Ascending aorta (tissue), 2 donors: ENCODE measurements at places on chromosomes 7 and 10. TPM values are rescaled to one million over a fixed set of nuclear protein-coding genes. Genes with fewer than 3 reads are reported as not detected.
A peak's percentile ranks its signal among the peaks of the same experiment; 100 is the strongest.

DNA sequence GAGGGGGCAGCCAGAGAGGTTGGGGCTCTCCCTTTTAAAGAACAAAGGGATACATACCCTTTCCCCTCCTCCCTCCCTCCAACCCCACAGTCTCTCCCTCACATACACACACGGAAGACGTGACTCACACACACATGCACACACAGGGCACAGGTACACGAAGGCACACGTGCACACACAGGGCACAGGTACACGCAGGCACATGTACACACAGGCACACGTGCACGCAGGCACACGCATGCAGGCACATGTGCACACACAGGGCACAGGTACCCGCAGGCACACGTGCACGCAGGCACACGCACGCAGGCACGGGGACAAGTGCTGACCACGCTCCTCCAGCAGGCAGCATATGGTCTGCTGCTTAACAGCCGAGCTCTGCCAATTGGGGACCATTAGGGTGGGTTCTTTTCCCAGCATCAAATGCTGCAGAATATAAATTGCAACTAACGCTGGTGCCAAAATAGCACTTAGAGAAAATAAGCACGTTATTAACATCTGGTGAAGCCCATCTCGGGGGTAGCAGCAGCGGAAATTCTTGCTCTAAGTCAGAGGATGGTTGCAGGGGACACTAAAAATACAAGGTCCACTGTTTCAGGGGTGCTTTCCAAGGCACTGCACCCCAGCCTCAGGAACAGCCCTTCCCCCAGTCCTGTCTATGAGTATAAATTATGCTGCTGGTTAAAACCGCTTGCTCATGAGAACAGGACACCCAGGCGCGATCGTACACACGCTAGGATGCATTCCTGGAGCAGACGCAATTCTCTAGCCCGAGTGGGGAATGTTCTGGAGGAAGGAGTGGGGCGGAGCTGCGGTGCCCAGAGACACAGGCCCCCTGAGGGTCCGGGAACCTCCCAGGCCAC lies 55.2 kb upstream of the TNRC18 start:
- no peak for DNase-seq
- H3K36me3 ChIP-seq, result no peaks in the 10 kb centered on the region
- no peaks in the 10 kb centered on the region for H3K27me3 ChIP-seq
- peak overlapping the region; percentile 60 for H3K4me3 ChIP-seq
- no peak overlapping the region for H3K27ac ChIP-seq
- peaks cover 12% of the 10 kb centered on the region for H3K4me1 ChIP-seq

DNA sequence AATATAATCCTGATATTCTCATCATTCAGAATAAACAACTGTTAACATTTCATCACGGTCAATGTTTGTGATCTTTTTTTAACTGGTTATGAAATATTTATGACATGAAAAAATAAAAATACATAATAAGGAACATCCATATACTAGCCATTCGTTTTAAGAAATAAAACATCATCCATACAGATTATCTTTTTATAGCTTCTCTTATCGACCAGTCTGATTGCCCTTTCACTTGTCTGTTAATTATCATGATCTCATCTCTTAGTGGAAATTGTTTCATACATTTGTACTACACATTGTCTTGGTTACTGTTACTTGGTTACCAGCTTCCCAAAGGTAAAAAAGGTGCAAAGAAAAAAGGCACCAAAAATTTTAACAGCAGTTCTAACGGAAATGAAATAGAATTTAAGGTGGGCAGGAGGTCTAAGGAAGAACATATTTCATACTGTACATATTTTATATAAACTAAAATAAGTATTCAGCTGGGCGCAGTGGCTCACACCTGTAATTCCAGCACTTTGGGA lies 8.4 kb downstream of the ARHGAP21 start:
- H3K27ac ChIP-seq, result no peak overlapping the region
- H3K36me3 ChIP-seq, result no peaks in the 10 kb centered on the region
- no peak for DNase-seq
- H3K27me3 ChIP-seq, result no peaks in the 10 kb centered on the region

- no peaks in the 10 kb centered on the region for H3K36me3 ChIP-seq
- H3K4me1 ChIP-seq, result no peaks in the 10 kb centered on the region
- no peak overlapping the region for H3K4me3 ChIP-seq
- DNase-seq, result no peak
Measured at GRCh38 chr7:150998341-150998740, 7.5 kb downstream of the NOS3 start.

DNA sequence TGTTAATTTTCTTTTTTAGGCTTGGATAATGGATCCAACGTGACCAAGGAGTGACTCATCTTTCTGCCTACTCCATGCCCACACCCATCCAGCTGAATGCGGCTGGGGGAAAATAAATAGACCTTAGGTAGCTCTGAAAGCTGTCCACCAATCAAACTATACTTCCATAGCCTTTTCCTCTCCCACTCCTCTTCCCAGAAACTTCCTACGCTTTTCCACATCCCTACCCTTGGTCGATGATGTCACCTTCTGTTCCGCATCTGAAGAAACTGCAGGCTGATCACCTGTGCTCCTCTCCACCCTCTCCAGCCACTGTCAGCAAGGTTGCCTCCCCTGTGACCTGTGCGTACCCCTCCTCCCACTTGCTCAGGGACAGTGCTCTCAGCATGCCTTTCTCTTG lies 359.8 kb upstream of the KLF6 start:
- no peaks in the 10 kb centered on the region for H3K27me3 ChIP-seq
- no peaks in the 10 kb centered on the region for H3K4me1 ChIP-seq
- H3K4me3 ChIP-seq, result no peak overlapping the region
- no peak overlapping the region for H3K27ac ChIP-seq
- no peaks in the 10 kb centered on the region for H3K36me3 ChIP-seq

GRCh38 chr10:7487528-7487927 lies 76.7 kb upstream of the SFMBT2 start:
- no peaks in the 10 kb centered on the region for H3K27me3 ChIP-seq
- no peaks in the 10 kb centered on the region for H3K36me3 ChIP-seq
- no peak for DNase-seq

- no peak for DNase-seq
- H3K36me3 ChIP-seq, result no peaks in the 10 kb centered on the region
- H3K4me1 ChIP-seq, result no peaks in the 10 kb centered on the region
- H3K4me3 ChIP-seq, result no peak overlapping the region
- H3K27me3 ChIP-seq, result no peaks in the 10 kb centered on the region
Measured at GRCh38 chr7:111650456-111650999, 88.2 kb upstream of the IMMP2L start.

DNA sequence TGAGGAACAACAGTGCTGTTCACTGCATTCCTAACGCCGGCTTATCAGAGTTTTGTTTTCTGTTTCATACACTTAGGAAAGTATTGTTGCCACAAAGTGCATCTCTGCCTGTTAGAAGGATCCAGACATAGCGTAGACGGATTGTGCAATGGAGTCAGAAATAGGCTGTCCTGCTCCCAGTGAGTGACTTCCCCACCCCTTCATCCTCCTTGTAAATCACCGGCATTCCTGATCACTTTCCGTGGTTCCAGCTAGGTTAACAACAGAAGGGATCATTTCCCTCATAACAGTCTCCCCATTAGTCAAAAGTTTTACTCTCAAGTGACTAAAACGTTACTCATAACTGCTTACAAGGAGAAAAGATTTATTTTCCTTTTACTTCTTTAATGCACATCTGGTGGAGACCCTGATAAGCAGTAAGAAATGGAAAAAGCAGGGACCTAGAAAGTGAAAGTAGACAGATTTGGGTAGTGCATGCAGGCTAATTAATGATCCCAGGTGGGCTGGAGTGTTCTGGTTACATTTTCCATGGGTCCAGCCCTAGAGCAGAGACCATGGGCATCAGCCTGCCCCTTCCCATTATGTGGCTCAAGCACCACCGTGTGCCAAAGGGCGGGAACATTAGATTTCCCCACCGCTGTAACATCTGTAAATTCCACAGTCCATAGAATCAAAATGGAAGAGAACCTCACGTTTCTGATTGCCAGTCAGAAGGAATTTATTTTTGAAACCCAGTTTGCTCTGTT lies 395.1 kb upstream of the GALNT17 start:
- no peaks in the 10 kb centered on the region for H3K27me3 ChIP-seq
- H3K4me1 ChIP-seq, result peaks cover 18% of the 10 kb centered on the region
- H3K36me3 ChIP-seq, result no peaks in the 10 kb centered on the region
- peak overlapping the region; percentile 15 for H3K4me3 ChIP-seq
- DNase-seq, result no peak
- peak overlapping the region; percentile 23 for H3K27ac ChIP-seq

DNA sequence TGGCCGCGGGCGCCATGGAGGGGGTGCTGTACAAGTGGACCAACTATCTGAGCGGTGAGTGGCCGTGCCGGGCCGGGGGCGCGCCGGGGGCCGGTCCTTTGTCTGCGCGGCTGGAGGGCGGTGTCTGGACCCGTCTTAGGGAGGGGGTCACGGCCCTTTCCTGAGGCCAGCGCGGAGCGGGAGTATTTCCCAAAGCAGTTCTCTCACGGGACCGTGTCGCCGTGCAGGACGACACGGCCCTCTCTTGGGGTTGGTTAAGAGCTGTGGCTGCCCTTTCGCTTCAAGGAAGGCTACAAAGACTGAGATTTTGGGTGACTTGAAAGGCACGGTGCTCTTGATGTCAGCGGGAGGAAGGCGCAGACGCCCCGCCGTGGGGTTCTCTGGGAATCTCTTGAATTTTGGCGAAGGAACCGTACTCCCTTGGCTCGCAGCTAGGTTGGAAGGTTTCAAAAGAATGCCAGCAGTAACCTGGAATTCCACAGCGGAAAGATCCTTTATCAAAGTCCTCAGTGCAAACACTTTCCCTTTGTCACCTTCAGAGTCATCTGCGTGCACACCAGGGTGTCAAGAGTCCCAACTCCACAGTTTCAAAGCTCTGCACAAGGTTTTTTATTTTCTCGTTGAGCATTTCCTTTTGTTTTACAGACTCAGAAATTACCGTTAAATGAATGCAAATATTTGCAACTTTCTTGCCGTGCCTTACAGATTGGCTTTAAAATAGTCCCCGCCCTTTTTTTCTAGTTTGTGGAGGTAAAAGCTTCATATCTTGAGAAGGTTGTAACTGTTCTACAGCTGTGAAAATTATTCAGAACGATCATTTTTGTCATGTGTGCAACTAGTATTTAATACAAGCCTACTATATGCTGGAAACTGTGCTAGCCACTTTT lies 780 bp downstream of the PLEKHA8 start:
- H3K36me3 ChIP-seq, result no peaks in the 10 kb centered on the region
- H3K27ac ChIP-seq, result peak overlapping the region; percentile 91
- H3K4me3 ChIP-seq, result peak overlapping the region; percentile 97

- DNase-seq, result no peak
- no peaks in the 10 kb centered on the region for H3K27me3 ChIP-seq
- H3K27ac ChIP-seq, result no peak overlapping the region
- H3K4me3 ChIP-seq, result no peak overlapping the region
- H3K36me3 ChIP-seq, result no peaks in the 10 kb centered on the region
Measured at GRCh38 chr7:166338-167060, 25.9 kb upstream of the FAM20C start.

GRCh38 chr7:132492823-132493445 lies 83.3 kb downstream of the PLXNA4 start:
- H3K4me3 ChIP-seq, result no peak overlapping the region
- H3K4me1 ChIP-seq, result peaks cover 2% of the 10 kb centered on the region
- DNase-seq, result no peak
- H3K27ac ChIP-seq, result no peak overlapping the region
- H3K36me3 ChIP-seq, result no peaks in the 10 kb centered on the region

DNA sequence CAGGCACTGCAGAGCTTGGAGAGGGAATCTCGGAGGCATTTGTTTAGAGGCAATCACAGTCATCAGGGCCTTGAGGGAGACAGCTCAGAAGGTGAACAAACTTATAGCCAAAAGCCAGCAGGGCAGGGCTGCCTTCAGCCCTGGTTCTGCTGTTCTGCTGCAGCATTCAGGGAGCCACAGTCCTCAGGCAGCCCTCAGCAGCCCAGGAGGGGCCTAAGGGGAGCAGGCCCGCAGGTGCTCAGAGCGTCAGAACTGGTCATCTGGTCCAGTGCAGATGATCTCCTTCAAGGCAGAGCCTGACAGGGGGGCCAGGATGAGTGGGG lies 84.7 kb downstream of the ARHGAP22 start:
- H3K36me3 ChIP-seq, result no peaks in the 10 kb centered on the region
- H3K4me1 ChIP-seq, result peaks cover 7% of the 10 kb centered on the region
- H3K4me3 ChIP-seq, result no peak overlapping the region
- DNase-seq, result no peak

Gene ERCC6
- 16.2 TPM for total RNA-seq

Gene LRRC61
- total RNA-seq, result 14.7 TPM

DNA sequence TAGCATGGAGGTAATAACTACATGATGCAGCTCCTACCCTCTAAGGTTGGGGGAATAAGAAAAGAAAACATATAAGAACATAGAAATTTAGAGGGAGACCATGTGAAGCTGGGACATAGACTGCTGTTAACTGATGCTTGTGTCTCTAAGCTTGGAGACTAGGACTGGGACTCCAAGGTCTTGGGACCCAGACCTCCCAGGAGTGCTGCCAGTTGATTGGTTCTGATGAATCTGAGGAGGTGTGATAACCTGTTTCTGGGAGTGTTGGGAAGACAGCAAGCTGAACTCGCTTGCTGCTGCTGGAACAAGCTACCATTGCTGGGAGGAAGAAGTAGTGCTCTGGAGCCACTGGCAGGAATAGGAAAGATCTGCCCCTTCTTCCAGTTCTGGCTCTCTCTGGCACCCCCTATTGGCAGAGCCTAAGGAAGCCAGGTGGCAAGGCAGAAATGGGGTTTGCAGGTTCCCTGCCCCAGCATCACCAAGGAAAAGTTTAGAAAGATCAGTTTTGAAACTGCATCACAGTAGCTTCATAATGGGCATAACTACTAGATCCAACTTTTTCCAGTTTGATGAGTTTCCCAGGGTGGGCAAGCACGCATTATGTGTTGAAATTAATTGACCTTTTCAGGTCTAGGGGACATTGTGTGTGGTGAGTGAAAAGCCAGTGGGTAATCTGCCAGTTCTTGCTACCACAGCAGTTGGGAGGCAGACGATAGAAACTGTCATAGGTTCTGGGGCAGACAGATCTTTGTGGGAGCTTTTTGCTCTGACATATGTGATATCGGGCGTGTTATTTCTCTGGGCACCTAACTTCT lies 140.7 kb downstream of the SND1 start:
- H3K4me1 ChIP-seq, result no peaks in the 10 kb centered on the region
- no peak for DNase-seq
- H3K27ac ChIP-seq, result no peak overlapping the region

DNA sequence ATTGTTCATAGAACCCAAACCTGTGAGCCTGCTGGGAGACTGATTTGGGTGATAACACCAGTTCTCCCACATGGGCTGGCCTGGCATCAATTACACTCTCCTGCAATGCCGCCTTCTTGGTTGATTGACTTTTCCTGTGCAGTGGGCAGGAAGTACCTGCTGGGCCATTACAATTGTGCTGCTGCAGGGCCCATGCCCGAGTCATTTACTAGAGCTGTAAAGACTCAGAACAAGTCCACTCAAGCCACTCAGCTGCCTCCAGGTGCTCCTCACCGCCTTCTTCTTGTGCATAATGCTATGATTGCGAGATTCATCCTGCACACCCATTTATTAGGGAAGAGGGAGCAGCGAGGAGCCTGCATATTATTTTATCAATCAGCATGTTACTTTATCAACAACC lies 264.0 kb downstream of the TCERG1L start:
- no peak overlapping the region for H3K4me3 ChIP-seq
- H3K27me3 ChIP-seq, result no peaks in the 10 kb centered on the region
- no peaks in the 10 kb centered on the region for H3K4me1 ChIP-seq
- no peak overlapping the region for H3K27ac ChIP-seq
- no peaks in the 10 kb centered on the region for H3K36me3 ChIP-seq
- DNase-seq, result no peak
